ENCODE measurements at places on chromosomes 1 and 21. TPM values are rescaled to one million over a fixed set of nuclear protein-coding genes. Genes with fewer than 3 reads are reported as not detected.

The HSF2BP gene
- 1.9 TPM for total RNA-seq

DNA sequence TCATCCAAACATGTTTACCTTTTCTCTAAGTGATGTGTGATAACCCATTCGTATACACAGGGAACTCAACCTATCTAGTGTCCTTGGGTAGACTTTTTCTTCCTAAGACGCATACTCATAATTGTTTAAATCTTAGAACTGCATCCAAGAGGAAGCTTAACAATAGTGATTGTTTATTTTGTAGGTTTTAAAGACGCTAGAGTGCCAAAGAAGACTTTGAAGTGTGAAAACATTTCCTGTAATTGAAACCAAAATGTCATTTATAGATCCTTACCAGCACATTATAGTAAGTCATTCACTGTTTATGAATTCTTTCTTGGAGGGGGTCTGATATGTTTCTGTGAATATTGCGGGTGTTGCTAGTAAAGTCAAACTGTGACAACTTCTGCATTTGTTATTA, 25.4 kb downstream of the PLA2G4A start:
- peaks cover 7% of the 10 kb centered on the region for H3K27me3 ChIP-seq
- no peak overlapping the region for H3K4me3 ChIP-seq

- H3K36me3 ChIP-seq, result peaks cover 3% of the 10 kb centered on the region
- H3K4me1 ChIP-seq, result peaks cover 61% of the 10 kb centered on the region
- peaks cover 17% of the 10 kb centered on the region for H3K27me3 ChIP-seq
- no peak for DNase-seq
- H3K4me3 ChIP-seq, result no peak overlapping the region
- no peak overlapping the region for H3K27ac ChIP-seq
Observed at GRCh38 chr1:6185151-6185550, 5.0 kb upstream of the CHD5 start.

- no peak overlapping the region for H3K27ac ChIP-seq
- DNase-seq, result no peak
- H3K4me1 ChIP-seq, result no peaks in the 10 kb centered on the region
- H3K27me3 ChIP-seq, result no peaks in the 10 kb centered on the region
Observed at GRCh38 chr1:94528299-94528698, 13.3 kb downstream of the F3 start.

The FAM177B gene
- not detected for total RNA-seq

GRCh38 chr1:7236844-7237515, 451.7 kb downstream of the CAMTA1 start:
- no peak for DNase-seq
- no peaks in the 10 kb centered on the region for H3K4me1 ChIP-seq
- no peak overlapping the region for H3K27ac ChIP-seq
- no peaks in the 10 kb centered on the region for H3K36me3 ChIP-seq
- H3K27me3 ChIP-seq, result peaks cover 17% of the 10 kb centered on the region
- no peak overlapping the region for H3K4me3 ChIP-seq

DNA sequence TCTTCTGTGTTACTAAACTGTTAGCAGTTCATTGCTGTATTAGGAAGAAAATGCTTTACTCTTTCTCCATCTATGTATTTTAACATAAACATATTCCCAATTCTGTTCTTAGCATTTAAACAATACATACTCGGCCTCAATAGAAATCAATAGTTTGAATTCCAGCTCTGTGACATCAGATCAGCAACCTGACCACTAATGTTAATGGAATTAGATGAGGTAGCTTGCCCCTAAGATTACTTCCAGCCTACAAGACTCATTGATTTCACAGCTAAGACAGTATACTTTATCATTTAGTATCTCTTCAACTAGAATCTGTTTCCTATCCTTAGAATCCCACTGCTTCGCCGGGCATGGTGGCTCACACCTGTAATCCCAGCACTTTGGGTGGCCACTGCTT, 38.9 kb downstream of the EPRS1 start:
- no peak for DNase-seq
- H3K27ac ChIP-seq, result no peak overlapping the region
- H3K4me3 ChIP-seq, result no peak overlapping the region
- peaks cover 38% of the 10 kb centered on the region for H3K36me3 ChIP-seq
- H3K4me1 ChIP-seq, result peaks cover 7% of the 10 kb centered on the region

DNA sequence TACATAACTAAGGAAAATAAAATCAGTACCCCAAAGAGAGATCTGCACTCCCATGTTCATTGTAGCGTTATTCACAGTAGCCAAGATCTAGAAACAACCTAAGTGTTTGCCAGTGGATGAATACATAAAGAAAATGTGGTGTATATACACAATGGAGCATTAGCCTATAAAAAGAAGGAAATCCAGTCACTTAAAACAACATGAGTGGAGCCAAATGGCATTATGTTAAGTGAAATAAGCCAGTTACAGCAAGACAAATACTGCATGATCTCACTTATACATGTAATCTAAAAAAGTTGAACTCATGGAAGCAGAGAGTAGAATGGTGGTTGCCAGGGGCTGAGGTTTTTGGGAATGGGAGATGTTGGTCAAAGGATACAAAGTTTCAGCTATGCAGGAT, 508.3 kb upstream of the B3GALT2 start:
- H3K4me1 ChIP-seq, result no peaks in the 10 kb centered on the region
- H3K36me3 ChIP-seq, result no peaks in the 10 kb centered on the region
- no peak overlapping the region for H3K4me3 ChIP-seq
- no peaks in the 10 kb centered on the region for H3K27me3 ChIP-seq
- no peak for DNase-seq

- no peak overlapping the region for H3K4me3 ChIP-seq
- H3K27ac ChIP-seq, result no peak overlapping the region
- no peak for DNase-seq
- H3K4me1 ChIP-seq, result no peaks in the 10 kb centered on the region
- no peaks in the 10 kb centered on the region for H3K27me3 ChIP-seq
- no peaks in the 10 kb centered on the region for H3K36me3 ChIP-seq
Observed at GRCh38 chr1:54680387-54680786, 35.3 kb upstream of the TTC4 start.

DNA sequence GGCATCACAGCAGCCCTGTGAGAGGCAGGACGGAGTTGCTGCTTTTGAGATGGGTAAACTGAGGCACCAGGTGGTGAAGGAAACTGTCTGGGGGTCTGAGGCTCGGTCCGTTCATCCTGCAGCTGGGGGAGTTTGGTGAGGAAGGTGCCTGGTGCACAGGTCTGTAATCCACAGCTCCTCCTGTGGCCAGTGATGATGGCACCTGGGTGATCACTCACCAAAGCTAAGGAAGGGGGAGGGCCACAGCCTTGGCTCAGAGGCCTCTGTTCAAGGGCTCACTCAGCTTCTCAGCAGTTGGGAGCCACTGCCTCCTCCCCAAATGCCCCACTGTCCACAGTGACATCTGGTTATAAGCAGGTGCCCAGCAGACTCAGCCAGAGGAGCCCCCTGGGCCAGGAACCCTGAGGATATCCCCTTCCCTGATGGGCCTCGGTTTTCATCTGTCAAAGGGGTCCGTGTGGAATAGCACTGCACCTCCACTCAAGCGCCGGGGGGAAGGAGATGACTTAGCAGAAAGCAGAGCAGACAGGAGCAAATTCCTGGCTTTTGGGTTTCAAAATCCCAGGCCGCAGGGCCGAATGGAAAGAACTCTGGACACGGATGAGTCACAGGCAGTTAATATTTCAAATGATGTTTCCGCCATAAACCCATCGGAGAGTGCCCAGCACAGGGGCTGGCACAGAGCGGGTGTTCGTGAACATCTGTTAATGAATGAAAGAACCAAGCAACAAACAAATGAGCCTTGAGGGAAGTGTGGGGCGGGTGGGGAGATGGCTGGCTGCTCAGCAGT, 82.8 kb downstream of the DMRTB1 start:
- no peaks in the 10 kb centered on the region for H3K36me3 ChIP-seq
- no peak for DNase-seq
- no peak overlapping the region for H3K27ac ChIP-seq
- no peak overlapping the region for H3K4me3 ChIP-seq
- H3K4me1 ChIP-seq, result no peaks in the 10 kb centered on the region

The ST6GALNAC5 gene
- not detected for total RNA-seq

The LHX8 gene
- not detected for total RNA-seq

DNA sequence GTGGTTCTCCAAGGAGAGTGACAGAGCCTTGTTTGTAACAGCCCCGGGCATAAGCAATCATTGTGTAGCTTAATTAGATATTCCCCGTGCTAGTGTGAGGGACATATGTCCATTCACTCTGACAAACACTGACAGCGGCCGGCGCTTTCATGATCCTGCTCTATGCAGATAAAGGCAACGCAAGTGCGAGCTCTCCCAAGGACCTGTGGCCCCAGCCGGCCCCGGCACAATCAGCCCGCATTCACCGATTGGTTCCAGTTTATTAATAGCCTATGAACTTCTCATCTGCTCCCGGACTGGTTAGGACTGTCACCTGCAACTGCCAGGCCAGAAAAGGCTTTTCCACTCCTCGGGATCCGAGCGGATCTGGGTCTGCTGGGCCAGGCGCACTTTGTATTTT, 18.0 kb upstream of the OLIG1 start:
- no peaks in the 10 kb centered on the region for H3K36me3 ChIP-seq
- DNase-seq, result no peak
- H3K4me1 ChIP-seq, result no peaks in the 10 kb centered on the region
- no peak overlapping the region for H3K27ac ChIP-seq
- H3K27me3 ChIP-seq, result peaks cover 17% of the 10 kb centered on the region
